ENCODE measurements at places on chromosomes 12 and 14.

- no peak for DNase-seq
Measured at GRCh38 chr12:108380382-108380781, 41.3 kb upstream of the CMKLR1 start.

- DNase-seq, result peak; percentile 86
Measured at GRCh38 chr14:97458661-97459579, 661.7 kb downstream of the VRK1 start.

GRCh38 chr12:121145221-121145620 lies 12.5 kb downstream of the P2RX7 start:
- peak; percentile 50 for DNase-seq

GRCh38 chr14:82224610-82225009 lies 691.0 kb upstream of the SEL1L start:
- no peak for DNase-seq

DNA sequence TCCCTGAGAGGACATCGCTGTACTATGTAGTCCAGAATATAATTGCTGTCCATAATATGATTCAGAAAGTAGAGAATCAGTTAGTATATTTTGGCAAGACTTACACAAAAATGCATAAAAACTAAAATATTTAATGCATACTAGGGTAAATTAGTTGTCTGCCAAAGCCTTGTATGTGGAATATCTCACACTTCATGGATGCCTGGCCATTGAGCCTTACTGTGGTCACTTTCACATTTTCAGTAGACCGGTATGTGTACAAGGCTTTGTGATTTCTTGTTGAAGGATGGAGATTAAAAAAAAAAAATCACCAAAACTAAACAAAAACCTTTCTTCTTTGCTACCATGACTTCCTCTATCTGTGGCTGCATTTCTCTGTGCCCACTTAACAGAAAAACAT lies 197.3 kb upstream of the DDHD1 start:
- no peak for DNase-seq

DNA sequence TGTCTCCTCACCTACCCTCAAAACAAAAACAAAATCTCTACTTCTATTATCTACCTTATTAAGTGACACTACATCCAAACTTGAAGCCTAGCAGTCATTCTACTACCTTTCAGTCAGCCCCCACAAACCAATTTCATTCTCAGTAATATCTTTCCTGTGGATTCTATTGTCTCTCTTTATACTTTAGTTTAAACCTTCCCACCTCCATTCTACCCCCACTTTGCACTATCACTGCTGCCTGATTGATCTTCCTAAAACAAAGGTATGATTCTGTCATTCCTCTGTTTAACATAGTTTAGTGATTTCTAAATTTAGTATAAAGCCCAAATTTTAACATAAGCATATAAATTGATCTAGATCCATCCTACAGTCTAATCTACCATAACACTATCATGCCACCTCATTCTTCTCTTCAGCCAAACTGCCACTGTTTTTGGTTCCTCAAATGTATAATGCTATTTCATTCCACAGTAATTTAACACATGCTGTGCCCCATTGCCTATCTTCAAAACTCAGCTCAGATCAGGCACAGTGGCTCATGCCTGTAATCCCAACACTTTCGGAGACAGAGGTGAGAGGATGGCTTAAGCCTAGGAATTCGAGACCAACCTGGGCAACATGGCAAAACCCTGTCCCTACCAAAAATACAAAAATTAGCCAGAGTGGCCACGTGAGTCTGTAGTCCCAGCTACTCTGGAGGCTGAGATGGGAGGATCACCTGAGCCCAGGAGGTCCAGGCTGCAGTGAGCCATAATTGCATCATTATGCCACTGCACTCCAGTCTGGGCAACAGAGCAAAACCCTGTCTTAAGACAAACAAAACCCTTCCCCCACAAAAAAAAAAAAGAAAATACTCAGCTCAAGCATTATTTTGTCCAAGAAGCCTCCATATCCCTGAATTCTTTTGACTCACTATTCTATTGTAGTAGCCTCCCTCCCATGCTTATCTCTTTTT lies 3.1 kb upstream of the STRN3 start:
- no peak for DNase-seq

DNA sequence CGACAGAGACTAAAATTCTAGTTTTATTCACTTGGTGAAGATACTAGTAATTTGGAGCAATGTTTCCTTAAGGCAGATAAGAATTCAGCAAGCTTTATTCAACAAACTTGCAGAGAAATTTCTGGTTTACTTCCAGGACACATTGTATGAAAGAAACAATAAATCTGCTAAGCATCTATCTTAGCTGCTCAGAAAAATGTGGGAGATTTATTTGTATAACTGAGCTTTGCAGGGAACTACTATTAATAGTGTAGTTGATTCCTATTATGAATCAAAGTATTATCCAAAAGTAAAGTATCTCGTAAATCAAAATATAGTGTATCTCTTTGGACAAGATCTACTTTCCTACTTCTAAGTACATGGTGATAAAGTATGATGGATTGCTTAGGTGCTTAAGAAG lies 239.4 kb upstream of the TMTC1 start:
- DNase-seq, result no peak

GRCh38 chr14:78798757-78799156 lies 628.6 kb downstream of the NRXN3 start:
- DNase-seq, result no peak

- DNase-seq, result no peak
Measured at GRCh38 chr12:79373896-79374499, 316.8 kb downstream of the PAWR start.

DNA sequence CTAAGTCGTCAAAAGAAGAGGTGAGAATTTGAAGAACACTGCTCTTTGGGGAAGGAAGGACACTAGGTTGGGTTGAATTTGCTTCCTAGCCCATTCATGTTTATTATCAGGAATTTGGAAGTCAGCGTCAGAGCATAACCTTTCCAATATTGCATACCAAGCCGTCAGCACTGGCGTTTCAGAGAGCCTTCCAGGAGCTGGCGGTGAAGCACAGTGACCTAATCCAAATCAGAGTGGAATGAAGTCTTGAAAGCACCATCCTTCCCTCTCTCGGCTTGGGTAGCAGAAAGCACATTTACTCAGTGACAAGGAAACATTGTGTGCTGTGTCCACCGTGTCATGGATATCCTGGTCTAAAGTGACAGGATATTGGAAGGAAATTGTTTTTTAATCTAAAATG lies 240.3 kb upstream of the PELI2 start:
- DNase-seq, result no peak

DNA sequence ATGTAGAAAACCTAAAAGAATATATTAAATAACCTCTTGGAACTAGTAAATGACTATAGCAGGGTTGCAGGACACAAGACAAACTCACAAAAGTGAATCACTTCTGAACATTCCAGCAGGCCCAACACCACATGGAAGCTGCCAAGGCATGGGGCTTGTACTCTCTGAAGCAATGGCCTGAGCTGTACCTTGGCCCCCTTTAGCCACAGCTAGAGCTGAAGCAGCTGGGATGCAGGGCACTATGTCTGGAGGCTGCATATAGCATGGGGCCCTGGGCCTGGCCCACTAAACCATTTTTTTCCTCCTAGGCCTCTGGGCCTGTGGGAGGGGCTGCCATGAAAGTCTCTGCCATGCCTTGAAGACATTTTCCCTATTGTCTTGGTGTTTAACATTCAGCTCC lies 1067.3 kb downstream of the LRFN5 start:
- DNase-seq, result no peak

GRCh38 chr12:14776236-14776961 lies 26.9 kb downstream of the WBP11 start:
- DNase-seq, result no peak

DNA sequence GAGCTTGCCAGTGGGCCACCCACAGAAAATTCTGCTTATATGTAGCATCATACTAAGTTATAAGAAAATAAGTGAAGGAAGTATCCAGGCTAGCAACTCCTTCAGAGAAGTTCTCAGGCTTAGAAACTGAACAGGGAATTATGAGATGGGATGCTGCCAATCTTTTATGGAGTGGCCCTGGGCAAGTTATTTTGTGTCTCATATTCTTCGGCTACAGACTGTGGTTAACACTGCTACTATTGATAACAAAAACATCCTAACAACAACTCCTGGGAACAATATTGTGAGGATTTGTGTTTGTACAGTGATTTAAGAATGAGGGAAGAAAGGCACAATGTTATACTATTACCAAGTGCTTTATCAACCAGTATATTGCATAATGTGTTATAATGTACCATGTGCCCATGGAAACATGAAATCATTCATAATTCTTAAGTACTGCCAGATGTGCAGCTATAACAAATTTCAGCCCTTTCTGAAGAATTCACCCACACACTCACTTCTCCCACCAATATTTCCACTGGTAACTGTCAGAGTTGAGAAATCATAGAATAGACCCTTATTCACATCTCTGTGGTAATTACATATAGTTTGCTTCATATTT lies 113.3 kb upstream of the SOX5 start:
- DNase-seq, result no peak

GRCh38 chr14:66405158-66405557 lies 81.0 kb upstream of the CCDC196 start:
- no peak for DNase-seq

DNA sequence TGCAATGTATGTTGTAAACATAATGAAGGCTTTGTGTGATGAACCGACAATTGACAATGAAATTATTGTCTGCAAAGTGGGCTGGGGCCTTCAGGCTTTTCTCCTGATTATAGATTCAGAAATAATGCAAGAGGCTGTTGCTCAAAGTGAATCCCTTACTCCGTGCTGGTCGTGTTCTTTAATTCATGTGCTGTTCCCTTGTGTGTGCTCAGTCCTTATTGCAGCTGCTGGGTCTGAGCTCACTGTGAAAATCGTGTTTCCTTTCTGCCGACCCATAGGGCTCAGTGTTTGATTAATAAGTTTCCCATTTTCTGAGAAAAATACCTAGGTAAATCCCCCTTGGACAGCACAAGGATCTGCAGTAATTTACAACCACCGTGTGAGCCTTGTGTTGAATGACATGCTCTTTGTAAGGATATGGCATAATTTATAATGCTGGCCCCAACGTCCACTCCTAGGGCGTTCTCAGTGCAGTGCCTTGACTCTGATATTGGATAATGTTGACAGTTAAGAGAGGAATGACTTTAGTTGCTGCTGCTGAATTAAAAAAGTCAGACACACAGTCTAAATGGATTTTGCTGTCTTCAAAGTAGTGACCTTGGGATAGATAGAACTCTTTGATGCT lies 81.6 kb downstream of the RGS6 start:
- DNase-seq, result no peak

DNA sequence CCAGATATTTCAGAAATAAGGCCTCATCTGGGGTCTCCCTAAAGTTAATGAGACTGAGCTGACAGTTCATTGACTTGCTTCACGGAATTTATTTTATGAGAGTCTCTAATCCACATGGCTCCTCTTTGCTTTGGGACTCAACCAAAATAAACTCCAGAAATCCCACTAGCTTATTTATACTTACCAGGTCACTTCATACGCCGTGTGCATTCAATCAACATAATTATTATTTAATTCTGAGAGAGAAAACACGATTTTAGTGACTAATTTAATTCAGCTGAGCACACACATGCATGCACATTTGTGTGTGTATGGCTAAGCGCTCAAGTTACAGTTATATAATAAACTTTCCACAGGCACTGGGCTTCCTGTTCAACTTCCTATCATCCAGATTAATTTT lies 333.4 kb upstream of the CCDC196 start:
- no peak for DNase-seq

GRCh38 chr12:79300199-79300568 lies 390.6 kb downstream of the PAWR start:
- no peak for DNase-seq

DNA sequence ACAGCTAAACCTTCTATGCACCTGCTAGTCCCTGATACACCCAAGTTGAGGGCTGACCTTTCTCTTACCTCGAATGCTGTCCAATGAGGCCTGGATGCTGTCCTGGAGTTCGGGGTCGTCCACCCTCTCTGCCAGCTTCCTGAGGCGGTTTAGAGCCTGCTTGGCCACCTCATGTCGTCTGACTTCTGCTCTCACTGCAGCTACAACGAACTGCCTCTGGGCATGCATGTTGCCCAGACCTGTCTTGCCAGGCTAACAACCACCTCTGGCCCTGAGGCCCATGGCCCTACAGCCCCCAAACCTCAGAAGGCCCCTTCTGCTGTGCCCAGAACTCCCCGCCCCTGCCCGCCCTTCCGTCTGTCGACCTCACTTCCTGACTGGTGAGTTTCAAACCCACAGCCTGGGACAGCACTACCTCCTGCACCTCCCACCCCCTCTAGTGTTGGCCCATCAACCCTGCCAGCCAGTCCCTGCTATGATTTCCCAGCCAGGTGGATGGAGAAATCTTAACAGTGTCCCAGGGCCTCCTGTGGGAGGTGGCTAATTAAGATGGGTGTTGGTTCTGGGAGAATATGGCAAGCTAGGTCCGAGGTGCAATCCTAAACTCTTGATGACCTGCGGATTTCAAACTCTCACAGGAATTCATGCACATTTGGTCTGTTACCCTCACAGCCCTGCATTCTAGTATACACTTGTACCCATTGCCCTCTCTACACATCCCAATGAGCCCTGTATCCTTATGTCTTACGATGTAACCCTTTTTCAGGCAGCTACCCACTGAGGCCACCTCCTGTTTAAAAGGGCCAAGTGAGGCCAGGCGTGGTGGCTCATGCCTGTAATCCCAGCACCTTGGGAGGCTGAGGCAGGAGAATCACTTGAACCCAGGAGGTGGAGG lies 2.7 kb upstream of the TSPAN31 start:
- DNase-seq, result peak; percentile 67

GRCh38 chr14:76780058-76780345 lies 18.7 kb downstream of the VASH1 start:
- DNase-seq, result no peak

- DNase-seq, result no peak
Measured at GRCh38 chr12:56087220-56087619, 7.3 kb downstream of the ERBB3 start.

DNA sequence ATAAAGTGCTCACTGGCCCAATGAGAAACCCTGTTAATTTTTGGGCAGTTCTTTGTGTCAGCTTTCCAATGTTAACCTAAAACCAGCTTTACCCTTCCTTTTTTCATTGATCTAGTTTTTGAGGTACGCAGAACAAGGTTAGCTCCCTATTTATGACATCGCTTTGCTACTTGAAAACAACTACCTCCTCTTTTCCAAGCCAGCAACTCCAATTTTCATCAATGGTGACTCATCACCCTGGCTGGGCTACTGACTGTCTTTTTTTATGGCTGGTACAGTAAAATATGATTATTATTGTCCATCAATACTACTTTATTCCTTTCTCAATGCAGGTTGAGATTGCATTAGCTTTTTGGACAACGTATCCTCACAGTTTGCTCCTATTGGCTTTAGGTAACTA lies 22.5 kb upstream of the AKAP6 start:
- DNase-seq, result no peak

DNA sequence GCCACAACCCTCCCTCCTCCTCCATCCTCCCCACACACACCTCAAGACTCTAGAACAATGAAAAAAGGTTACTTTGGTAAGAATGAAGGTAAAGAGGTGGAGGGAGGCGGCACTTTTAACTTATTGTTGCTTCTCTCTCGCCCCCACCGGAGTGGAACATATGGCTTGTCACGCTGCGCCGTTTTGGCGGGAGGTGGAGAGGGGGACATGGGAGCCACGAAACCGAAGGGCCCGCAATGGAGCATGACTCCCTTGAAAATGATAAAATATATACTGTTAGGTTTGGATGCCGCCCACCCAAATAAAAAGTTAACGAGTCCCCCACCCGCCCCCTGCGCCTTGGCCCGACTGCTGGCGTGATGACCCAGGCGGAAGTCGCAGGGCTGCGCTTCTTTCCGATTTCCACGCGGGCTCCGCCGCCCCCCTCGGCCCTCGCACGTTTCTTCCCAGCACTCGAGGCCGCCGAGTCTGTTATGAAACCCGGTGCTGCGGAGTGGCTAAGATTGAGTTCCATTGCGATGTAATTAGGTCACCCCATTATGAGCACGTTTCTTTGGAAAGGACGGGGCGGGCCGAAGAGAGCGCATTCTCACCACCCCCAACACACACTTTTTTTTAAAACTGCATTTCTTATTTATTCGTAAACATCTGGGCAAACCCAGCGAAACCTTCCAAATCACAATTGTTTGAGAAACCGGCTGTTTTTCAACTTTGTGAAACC lies 1.4 kb upstream of the ZFP36L1 start:
- peak; percentile 86 for DNase-seq

Measured in stimulated activated naive CD8-positive, alpha-beta T cell treated with anti-CD3 and anti-CD28 coated beads, Interleukin-15, amount 100 ng/mL, for 72 hours (primary cell).